ENCODE measurements at places on chromosomes 4 and X.

DNA sequence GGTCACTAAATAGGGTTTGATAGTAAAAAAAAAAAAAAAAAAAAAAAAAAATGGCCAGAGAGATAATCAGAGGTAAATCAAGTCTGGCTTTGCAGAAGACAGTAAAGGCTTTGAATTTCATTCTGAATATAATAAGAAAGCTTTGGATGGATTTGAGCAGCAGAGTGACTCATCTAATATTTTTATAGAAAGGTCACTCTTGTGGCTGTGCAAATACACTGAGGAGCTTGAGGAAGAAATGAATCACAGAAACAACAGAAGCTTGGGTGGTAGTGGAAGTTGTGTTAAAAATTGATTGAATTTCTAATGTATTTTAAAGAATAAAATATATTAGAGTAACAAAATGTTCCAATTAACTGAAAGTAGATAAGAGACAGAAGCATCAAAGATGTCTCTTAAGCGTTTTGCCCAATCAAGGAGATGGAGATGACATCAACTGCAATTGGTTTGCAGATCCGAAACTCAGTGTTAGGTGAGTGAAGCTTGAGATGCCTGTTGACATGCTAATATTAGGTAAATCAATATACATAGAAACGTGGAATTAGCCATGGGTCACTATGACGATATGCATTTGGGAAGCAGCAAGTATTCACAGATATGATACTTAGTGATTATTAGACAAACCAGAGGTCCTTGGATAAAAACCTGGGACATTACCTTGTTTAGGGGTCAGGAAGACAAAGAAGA lies 280.5 kb downstream of the GPM6A start:
- no peak for DNase-seq

GRCh38 chr4:71595576-71596108 lies 188.2 kb downstream of the GC start:
- DNase-seq: no peak

- DNase-seq: no peak
Measured at GRCh38 chr4:1105662-1106061, 7.7 kb downstream of the RNF212 start.

DNA sequence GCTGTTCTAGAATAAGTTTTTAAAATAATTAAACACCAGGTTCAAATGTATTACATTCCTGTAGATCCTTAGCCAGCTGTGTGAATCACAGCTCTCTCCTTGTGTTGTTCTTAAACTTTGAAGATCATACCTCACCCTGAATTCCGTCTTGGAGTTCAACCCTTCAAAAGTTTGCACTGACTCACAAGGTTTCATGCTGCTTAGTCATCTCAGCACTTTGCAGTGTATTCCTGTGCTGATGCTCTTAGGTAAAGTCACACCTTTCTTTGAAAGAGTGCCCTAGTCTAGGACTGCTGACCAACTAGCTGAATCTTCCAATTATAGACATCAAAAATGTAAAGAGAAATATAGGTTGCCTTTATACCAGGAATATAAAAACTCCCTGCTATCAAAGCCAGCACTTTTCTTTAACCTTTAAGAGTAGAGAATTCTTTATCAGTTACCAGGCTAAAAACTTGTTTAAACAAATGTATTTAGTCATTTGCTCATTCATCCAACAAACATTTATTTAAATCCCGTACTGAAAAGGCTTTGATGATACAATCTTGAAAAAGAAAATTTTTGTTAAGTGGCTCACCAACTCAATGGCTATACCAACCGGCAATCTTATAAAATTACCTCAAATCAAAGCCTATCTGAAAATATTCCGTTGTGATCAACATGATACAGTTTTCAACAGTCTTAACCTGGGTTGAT lies 169.7 kb downstream of the RAP1GDS1 start:
- no peak for DNase-seq

DNA sequence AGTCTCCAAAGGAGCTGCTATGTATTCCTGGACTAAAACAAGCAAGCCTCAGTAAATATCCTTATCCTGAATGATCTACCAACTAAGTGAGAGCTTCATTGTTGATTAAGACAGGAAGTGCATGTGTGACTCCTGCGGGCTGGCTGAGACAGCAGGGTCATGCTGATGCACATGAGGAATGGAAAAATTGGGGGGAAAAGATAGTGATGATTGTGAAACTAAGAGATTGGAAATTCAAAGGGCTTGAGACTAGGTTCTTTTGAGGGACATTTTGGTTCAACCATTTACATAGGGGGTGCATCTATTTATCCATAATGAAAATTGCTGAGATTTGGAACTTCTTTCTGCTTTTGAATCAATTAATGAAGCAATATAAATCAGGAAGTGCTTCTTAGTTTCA lies 61.1 kb upstream of the C1QTNF7 start:
- DNase-seq: no peak

DNA sequence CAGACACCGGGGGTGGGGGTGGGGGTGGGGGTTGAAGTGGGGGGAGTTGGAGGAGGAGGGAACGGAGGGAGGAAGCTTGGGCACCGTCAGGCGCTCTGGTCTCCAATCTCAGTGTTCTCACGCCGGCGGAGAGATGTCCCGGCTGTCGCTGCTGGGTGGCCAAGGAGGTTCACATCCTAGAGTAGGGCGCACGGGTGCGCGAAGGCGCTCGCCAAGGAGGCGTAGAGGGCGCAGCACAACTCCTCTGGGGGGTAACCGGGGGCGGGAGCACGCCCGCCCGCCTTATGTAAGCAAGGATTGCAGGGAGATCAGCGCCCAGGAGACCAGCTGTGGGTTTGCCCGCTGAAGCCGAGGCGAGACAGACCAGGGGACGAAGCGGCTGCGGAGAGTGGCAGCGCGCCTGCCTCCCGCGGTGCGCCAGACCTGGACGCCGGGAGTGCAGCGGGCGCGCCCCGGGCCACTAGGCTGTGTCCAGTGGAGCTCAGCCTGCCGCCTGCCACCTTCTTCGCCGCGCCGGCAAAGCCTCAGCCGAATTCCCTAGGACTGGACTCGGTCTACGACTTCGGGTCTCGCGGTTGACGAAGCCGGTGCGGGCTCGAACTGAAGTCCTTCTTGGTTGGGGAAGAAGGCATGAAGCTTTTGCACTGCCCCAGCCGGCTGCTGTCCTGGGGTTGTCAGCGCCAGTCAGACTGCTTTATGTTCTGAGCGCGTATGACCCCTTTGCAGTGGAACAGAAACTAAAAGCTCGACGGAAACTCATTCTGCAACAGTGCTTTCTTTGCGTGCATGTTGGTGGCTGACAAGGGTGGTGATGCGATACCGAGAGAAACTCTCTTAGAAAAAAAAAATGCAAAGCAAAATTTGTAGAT lies 707 bp upstream of the UNC5C start:
- DNase-seq: no peak

DNA sequence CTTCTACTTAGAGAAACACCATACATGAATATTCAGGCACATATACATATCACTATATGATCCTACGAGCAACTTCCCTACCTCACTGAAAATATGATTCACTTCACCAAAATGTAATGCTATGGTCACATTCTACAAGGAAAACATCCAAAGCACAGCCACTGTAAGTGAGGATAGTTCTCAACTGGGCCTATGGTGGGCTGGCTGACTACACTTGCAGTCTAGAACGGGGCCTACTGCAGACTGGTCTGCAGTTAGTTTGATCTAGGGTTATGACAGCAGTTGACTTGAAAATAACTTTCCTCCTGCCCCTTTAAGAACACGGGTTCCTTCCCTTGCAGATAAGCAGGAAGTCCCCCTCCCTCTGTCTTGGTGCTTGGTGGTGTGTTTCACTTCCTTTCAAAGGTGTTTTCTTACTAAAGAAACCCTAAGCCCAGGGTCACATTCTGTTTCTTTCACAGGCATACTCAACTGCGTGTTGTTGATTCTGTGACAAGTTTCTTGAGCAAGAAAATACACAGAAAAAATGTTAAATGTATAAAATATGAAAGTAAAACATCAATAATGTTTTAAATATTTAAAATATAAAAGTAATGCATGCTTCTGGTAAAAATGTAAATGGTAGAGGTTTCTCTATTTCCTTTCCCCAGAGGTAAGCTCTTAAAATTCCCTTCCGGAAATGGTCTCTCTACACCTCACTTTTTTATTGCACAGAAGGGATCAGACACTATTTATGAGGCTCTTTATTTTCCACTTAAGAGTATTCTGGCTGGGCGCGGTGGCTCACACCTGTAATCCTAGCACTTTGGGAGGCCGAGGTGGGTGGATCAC lies 18.0 kb upstream of the TMSB4X start:
- peak; percentile 88 for DNase-seq

GRCh38 chrX:49792376-49792775 lies 36.7 kb upstream of the PAGE4 start:
- no peak for DNase-seq

DNA sequence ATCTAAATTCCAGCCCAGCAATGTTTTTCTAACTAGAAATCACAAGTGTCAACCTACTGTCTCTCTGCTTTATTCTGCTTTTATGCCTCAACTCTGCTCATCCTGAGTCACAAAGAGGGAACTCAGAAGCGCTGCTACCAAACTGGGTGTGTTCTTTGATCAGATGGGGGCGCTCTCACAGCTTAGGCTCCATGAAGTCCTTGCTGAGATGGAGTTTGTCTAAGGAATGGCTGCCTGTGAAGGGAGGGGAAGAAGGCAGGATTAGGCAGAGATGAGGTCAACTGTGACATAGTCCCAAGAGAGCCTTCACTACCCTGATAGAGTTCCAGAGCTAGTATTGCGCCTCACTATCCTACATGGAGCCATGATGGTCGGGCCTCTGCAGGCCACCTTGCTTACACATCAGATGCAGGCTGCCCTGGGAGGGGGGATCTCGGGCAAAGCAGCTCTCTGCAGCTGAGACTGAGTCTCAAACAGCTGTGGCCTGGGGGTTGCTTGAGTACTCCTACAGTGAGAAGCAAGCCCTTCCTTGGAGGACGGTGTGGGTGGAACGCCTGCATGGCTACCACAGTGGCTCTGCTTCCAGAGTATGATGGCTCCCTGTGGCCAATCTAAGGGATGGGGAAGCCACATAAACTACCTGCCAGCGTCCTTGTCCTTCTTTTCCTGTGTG lies 219.9 kb downstream of the CCNG2 start:
- DNase-seq: no peak

DNA sequence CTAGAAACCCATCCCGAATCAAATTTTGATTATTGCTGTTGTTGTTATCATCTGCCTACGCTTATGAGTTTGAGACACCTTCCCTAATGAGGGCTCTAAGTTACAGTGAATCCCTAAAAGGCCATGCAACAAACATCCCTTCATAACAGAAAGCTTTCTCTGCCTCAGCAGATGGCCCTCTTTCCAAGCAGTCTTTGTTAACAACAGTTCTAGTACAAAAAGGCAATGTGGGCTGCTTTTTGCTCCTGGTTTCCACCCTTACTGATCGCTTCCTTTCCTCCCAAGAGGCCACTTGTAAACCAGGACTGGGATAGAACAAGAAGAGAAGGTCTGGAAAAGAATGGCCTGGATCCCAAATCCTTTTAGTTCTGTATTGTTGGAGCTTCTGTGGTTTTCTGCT lies 24.2 kb downstream of the GPC4 start:
- DNase-seq: no peak

- DNase-seq: no peak
Measured at GRCh38 chrX:114584375-114584943, 573 bp downstream of the HTR2C start.

DNA sequence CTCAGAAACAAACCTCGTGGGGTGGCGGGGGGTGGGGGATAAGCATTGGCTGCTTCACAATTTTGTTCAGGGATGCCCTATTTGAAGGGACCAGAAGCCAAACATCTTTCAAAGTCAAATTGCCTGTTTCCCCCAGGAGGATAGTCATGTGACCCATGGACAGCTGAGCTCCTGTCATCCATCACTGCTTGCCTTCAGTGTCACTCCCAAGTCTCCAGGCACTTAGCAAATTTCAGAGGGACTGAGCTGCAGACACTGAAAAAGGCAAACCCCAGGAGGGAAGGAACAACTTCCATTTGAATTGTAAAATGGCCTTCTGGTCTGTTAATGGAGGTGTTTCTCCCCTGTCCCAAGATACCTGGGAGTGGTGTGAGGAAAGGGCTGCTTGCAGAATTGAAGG lies 73.4 kb downstream of the FRMPD3 start:
- no peak for DNase-seq

DNA sequence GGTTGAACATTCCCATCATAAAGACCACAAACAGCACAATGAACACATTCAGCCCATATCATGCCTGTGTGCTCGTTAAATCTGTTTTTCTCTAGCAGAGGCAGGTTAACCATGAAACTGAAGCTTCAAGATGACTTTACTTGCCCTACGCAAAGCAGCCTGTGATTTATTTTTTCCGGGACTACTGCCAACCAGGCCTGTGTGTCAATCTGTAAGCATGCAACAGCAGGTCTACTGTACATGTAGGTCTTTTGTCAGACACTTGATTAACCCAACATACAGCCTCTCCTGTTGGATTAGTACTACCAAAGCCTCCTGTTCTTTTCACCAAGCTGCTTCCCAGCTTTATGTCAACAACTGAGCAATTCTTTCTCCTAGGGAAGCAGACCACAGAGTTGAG lies 85.5 kb upstream of the ACSL1 start:
- no peak for DNase-seq

- DNase-seq: no peak
Measured at GRCh38 chrX:111167334-111167733, 71.3 kb downstream of the PAK3 start.

DNA sequence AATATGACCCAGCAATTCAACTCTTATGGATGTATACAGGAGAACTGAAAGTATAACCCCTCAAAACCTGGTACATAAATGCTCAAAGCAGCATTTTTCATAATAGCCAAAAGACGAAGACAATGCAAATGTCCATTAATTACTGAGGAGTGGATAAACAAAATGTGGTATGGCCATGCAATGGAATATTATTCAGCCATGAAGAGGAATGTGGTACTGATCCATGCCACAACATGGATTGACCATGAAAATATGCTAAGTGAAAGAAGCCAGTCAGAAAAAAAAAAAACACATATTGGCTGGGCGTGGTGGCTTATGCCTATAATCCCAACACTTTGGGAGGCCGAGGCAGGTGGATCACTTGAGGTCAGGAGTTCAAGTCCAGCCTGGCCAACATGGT lies 74.5 kb upstream of the PLS3 start:
- DNase-seq: no peak

- no peak for DNase-seq
Measured at GRCh38 chrX:142428916-142429315, 223.8 kb upstream of the MAGEC2 start.

- no peak for DNase-seq
Measured at GRCh38 chr4:39233783-39234182, 51.5 kb downstream of the WDR19 start.

GRCh38 chr4:138455097-138455496 lies 212.9 kb upstream of the SLC7A11 start:
- DNase-seq: no peak

- no peak for DNase-seq
Measured at GRCh38 chrX:144637731-144638130, 609.6 kb upstream of the SPANXN1 start.

DNA sequence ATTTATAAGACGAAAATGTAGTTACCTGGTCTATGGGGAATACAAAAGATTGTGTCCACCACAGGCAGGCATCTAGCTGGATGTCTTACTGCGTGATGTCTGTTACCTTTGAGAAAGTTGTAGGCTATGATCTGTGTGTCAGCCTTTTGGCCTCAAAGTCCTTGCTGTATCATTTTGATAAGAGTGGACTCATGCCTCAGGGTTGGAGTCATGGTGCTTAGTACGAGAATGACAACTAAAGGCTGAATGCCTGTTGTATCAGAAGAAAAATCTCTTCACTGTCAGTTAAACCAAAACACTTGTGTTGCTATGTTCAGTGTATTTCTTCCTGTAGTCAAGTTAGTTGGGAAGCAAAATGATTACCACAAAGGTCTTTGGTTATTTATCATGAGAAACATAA lies 226.2 kb downstream of the ARHGAP10 start:
- no peak for DNase-seq

- no peak for DNase-seq
Measured at GRCh38 chr4:124790471-124790870, 77.9 kb upstream of the ANKRD50 start.

GRCh38 chrX:63503541-63503940 lies 152.4 kb upstream of the SPIN4 start:
- DNase-seq: no peak

Data from CD4-positive, alpha-beta T cell (primary cell).